ENCODE measurements at places on chromosomes 5 and 9. TPM values are rescaled to one million over a fixed set of nuclear protein-coding genes. Genes with fewer than 3 reads are reported as not detected.

NR2F1-AS1 gene
- total RNA-seq: not detected

DNA sequence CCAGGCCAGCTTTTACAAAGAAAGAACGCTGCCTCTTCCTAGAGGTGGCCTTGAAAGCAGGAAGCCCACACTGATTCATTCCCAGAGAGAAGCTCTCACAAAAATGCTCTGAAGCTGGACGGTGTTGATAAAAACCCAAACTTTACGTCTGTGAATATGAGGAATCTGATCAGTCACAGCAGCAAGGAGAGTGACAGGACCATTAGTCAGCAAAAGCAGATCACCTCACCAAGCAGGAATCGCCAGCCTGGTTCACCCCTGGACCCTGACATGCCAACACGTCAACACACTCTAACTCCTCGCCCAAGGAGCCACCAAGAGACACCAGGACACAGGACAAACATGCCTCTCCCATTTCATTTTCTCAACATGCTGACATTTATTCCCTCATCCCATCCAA, 70.6 kb upstream of the ZNF622 start:
- DNase-seq: no peak

DNA sequence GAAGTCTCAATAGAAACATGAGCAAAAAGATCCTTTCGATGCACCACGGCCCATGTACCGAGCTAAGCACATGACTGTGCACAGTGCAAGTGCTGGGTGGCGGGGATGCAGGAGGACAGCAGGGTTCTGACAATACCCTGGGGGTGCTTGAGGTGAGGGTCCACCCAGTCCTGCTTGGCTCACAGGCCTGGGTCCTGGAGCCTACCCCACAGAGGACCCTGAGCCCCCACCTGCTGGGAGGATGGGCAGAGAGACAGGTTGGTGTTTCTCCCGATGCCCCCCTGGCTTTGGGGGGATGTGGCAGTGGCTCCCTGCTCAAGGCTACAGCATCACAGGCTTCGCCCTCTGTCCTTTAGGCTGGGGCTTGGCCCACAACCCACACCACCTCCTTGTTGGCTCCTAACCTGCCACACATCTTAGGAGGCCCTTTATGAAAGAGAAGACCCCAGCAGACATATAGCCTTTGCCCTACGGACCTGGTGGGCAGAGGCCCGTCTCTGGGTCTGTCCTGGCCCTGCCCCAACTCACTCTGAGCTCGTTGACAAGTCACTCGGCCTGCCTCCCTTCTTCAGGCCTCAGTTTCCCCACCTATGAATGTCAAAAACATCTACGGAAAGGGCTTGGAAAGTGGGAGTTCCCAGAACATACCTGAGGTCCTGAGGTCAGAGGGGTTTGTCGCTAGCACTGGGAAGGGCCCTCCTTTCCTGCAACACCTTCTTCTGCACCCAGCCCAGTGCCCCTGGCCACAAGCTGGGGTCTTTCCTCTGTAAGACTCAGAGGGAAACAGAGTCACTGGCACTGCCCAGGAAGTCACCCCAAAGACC, 50.3 kb downstream of the BARX1 start:
- DNase-seq: no peak

DNA sequence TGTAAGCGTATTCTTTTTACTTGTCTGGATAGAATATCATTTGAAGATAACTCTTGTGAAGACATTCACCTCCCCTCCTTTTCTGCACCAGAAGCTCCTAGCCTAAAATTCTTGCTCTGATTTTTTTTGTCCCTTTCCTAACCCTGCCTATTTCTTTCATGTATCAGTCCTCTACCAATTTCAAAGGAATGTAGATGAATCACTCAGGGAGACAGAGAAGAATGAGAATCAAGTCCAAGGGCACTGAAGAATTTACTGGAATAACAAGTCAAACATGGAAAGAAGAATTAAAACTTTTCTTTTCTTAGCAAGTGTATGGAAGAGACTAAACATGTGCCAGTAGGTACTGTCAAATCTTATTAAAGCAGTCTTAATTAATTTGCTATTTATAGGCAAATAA, 618.7 kb downstream of the DNAH5 start:
- no peak for DNase-seq

- DNase-seq: no peak
These were observed 11.2 kb downstream of the SEMA4D start for GRCh38 chr9:89486681-89487080.
